Activated T-helper 1 cell treated with anti-CD3 and anti-CD28 coated beads, Interleukin-2, amount 50 U/mL, for 16 hours (primary cell): ENCODE measurements at places on chromosomes 3 and 15.

- no peak for DNase-seq
These were observed 32.9 kb upstream of the TMEM115 start for GRCh38 chr3:50392101-50392715.

GRCh38 chr15:69666921-69667811, 214.5 kb downstream of the RPLP1 start:
- no peak for DNase-seq

- DNase-seq = no peak
These were observed 2.5 kb downstream of the FOXL2NB start for GRCh38 chr3:138949445-138950005.

DNA sequence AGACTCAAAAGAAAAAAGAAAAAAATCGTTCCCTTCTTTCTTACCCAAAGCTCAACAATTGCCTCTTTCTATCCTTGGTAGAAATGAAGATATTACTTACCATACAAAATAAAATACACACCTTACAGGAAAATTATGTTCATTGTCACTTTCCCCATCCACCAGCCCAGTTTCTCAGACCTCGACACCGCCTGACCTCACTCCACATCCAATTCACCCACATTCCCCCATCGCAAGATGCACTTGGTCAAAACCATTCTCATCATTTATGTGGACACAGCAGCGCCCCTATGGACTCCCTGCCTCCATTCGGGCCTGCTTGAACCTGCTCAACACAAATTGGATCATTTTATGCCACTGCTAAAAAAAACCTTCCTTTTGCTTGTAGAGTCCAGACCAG, 7.0 kb downstream of the ANPEP start:
- DNase-seq = no peak

GRCh38 chr15:25775317-25775912, 87.7 kb downstream of the ATP10A start:
- no peak for DNase-seq

DNA sequence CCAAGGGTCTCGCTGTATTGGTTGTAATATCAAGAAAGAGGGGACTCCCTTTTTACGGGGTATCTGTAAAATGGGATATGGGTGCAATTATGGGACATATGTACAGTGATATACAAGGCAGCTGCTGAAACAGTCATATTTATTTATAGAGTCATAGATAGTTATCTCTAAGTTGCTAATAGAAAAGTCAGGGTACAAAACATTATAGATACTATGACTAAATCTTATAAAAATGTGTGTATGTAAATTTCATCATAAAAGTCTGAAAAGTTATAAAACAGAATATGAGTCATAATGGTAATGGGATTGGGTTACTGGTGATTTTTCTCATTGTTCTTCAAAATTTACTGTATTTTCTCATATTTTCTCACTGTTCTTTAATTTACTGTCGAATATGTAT, 344.9 kb upstream of the SLCO3A1 start:
- DNase-seq = no peak

DNA sequence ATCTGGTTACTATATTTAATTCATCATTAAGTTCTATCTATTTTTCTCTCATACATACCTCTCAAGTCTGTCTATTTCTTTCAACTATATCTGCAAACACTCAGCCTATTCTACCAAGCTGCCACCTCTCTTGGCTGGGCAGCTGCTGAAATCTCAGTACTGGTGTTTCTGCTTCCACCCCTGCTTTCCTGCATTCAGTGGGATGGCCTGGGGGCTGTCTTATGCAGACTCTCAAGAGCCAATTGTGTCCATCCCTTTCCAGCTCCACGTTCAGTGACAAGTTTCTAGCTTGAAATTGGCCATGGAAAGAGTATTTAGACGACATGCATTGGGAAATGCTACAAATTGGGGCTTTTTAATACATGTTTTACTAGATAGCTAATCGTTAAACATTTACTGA, 378.4 kb upstream of the DPPA4 start:
- no peak for DNase-seq

GRCh38 chr15:101244036-101244781, 7.6 kb downstream of the CHSY1 start:
- no peak for DNase-seq

GRCh38 chr3:70726096-70726938, 413.9 kb upstream of the MDFIC2 start:
- no peak for DNase-seq

- no peak for DNase-seq
These were observed 43.5 kb upstream of the RNU6-1 start for GRCh38 chr15:67883234-67883773.

GRCh38 chr3:161171113-161171512, 50.0 kb upstream of the NMD3 start:
- no peak for DNase-seq

DNA sequence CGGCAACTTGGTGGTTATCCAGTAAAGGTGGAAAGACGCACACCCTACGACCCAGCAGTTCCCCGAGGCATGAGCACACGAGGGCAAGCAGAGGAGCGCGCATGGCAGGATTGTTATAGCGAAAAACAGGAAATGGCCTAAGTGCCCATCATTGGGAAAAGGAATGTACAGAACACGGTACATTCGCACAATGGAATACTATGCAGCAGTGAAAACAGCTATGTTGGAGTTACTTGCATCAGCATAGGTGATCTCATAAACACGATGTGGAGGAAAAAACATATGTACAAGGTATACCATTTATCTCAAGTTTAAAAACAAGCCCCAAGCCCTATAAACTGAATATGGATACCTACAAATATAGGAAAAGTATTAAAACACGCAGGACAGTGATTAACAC, 6.7 kb upstream of the LINGO1 start:
- no peak for DNase-seq

- no peak for DNase-seq
These were observed 73.0 kb downstream of the FILIP1L start for GRCh38 chr3:100041328-100041749.
